NCI-H524 treated with DMSO at 0.1 percent for 48 hours (cell line): ENCODE measurements at places on chromosomes 7 and 10.

- no peak for DNase-seq
Observed at GRCh38 chr10:129513312-129513711, 46.3 kb downstream of the MGMT start.

GRCh38 chr10:112969542-112969941 lies 19.5 kb downstream of the TCF7L2 start:
- DNase-seq: no peak

- DNase-seq: no peak
Observed at GRCh38 chr10:129622736-129623135, 155.7 kb downstream of the MGMT start.

DNA sequence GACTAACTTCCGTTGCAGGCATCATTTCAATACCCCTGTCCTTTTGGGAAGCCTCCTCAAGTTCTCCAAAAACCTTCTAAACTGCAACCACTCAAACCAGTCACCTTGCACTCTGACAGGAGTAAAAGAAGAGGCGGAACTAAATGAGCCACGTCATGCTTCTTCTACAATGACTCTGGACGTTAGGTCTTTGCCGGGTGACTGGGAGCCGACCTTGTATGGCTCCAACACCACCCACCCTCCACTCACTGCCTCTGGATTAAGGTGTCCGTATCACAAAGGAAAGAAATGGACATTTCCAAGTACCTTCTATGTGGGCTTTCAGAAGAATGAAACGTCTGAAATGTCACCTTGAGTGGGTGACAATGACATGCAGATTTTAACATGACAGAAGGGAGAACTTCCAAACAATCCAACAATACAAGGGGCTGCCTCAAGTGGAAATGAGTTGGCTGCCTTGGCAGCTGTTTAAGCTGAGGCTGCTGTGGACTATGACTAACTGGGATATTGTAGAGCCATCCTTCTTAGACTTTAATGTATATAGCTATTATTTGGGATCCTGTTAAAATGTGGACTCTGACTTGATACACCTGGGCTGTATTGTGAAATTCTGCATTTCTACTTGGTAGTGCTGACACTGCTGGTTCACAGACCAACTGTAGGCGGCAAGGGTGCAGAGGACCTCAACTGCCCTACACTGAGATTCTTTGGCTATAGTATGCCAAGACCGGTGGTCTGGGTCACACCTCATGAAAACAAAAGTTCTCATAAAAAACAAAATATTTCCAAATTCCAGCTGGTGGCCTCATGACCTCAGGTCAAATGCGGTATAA lies 33.8 kb upstream of the PDLIM1 start:
- no peak for DNase-seq

DNA sequence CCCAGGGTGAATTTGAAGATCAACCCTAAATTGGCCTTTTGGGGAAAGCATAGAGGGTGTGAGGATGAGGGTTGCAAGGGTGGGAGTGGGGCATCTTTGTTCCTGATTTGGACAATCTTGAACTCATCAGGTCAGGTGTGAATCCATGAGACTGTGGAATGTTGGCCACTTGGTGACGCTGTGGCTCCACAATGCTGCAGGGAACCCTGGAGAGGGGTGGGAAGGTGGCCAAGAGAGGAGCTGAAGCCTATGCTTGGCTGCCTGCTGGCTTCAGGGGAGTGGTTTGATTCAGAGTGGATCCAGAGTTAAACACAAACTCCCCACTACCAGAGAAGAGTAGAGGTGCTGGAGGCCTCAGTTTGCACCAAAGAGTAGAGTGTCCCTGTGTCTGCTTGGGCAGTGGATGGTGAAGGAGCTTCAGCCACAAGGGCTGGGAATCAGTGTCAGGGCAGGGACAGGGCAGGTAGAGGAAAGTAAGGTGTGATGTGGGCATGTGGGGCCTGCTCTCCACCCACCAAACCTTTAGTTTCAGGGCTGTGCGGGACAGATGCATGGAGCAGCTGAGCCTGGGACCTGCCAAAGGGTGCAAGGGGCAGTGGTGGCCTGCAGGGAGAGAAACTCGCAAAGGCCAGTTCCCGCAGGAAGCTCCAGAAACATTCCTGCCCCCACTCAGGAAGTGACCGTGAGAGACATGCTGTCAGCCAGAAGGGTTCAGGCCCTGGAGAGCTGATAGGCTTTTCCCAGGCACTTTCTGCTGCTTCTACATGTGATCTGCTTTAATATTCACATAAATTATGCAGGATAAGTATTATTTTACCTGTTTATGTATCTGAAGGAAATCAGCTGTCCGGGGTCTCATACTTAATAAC lies 81.0 kb upstream of the PRSS58 start:
- peak; percentile 17 for DNase-seq

DNA sequence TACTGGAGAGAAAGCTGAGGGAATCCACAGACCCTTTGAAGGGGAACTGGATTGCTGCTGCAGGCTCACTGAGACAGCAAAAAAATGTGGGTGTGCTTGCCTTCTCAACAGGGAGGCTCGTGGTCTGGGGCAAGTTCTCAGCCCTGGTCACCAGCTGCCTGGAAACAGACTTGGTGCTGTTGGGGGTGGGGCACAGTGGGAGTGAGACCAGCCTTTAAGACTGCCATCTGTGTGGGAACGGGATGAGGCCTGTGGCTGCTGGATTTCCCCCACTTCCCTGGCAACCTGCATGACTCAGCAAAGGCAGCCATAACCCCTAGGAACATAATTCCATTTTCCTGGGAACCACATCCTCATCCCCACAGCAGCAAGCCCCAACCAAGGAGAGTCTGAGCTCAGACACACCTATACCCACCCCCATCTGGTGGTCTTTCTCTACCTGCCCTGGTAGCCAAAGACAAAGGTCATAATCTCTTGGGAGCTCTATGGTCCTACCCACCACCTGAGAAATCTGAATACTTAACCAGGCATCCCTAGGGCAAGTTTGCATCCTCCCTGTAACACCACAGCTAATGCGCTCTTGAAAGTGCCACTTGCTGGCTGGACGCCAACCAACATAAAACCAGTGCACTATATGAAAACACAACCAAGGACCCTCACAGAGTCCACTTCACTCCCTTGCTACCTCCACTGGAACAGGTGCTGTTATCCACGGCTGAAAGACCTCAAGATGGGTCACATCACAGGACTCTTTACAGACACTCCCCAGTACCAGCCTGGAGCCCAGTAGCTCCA lies 45.0 kb upstream of the TFEC start:
- DNase-seq: no peak

DNA sequence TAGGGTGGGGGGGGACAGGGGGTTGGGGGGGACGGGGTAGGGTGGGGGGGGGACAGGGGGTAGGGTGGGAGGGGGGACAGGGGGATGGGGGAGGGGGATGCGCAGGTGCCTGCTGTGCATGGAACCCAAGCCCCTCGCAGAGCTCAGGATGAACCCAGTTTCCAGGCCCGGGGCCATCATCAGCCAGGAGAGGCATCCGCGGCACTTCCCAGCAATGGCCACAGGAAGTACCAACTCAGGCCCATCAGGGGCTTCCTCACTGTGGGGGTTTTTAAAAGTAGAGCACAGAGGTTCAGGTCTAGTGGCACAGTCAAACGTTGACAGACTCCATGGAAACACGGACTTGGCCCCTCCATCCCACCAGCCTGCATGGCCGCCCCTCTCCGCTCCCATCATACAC lies 172.7 kb downstream of the DIP2C start:
- DNase-seq: no peak

DNA sequence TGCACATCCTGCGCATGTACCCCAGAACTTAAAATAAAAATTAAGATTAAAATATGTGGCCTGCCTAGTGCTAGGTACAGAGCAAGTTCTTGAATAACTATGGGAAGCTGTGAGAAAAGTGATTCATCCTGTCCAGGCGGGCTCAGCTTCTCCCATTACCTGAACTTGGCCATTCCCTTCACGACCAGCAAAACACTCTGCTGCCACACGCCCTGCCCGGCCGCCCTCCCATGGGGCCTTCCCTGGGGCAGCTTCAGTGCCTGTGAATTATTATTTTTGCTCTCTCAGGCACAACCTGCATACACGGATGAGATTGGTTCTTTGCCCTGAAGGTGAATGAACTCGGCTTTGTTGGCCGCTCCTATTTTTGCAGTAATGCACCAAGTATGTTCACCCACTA lies 209.2 kb upstream of the SHH start:
- DNase-seq: no peak

DNA sequence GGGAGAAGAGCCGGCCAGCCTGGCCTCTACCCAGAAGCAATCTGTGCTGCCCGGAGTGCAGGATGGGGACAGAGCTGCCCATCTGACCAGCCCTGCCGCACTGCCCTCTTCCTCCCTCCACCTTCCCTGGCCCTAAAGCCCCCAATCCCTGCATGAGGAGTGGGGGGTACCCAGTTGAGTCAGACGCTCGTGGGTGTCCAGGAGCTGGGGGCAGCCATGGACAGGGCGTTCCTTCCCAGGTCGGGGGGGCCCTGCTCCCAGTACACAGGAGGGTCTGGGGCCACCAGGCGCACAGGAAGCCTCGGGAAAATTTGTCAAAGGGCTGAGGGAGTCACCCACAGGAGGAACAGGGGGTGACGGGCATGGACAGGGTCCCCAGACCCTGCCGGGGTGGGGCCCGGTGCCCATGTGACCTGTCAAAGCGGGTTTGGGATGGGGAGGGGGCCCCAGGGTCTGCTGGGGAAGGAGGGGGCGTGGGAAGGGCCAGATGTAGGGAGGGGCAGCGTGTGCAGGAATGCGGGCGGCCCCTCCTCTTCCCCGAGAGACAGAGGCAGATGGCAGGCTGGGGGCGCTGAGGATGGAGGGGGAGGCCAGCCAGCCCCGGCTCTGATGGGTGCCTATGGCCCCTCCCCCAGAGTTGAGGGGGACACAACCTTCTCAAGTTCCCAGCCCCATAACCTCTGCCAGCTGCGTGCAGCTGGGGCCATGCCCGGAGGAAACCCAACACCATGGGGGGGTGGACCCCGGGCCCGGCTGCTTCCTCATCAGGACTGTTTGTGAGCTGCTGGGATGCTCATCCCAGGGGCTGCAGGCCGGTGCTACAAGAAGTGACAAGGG lies 21.5 kb upstream of the GRIFIN start:
- no peak for DNase-seq

DNA sequence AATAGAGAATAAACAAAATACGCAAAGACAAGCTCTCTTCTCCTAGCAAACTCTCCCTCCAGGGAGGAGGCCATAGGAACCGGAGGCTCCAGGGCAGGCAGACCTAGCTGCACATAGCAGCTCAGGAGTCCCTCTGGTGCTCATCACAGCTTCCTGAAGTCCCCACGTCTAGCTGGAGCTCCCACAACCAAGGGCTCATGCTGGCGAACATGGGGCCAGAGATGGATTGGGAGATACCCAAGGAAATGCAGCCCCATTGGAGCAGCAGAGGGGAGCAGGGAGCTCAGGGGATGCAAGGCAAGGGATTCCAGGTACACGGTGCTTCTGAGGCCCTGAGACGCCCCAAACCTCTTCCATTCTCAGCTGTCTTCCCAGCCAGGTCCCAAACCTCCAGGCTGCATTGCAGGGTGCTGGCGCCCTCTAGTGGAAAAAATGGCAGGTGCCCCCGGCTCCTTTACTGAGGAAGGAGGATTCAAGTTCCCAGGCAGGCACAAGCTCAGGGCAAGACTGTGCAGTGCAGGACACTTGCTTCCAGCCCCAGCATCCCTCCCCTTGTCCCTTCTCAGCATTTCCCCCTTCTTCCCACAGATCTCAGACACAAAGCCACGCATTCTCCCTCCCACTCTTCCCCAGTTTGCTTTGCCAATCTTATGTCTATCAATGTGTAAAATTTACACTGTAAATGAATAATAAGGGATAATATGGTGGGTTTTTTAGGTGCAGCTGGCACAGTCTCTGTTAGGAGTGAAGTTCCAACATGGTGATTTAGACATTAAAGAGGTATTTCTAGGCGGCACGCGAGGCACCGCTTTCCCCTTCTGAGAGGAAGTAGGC lies 46.2 kb downstream of the GPAM start:
- no peak for DNase-seq

DNA sequence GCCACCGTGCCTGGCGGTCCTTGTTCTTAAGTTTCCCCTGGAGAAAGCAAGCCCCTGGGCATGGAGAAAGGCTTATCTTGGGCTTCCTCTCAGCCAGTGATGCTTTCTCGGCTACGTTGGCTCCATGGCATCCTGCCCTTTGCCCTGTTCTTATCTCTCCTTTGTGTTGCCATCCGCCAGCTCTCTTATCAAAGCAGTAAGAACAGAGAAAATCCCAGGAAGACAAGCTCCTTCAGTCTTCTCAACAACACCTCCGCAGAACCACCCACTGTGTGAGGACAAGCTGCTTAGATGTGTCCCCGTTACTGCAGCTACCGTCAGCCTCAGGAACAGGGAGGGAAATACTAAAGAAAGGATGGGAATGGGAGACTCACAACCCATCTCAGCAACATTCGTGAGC lies 3.3 kb downstream of the PLEKHS1 start:
- DNase-seq: no peak

- no peak for DNase-seq
Observed at GRCh38 chr10:31851216-31851615, 77.4 kb downstream of the ARHGAP12 start.

DNA sequence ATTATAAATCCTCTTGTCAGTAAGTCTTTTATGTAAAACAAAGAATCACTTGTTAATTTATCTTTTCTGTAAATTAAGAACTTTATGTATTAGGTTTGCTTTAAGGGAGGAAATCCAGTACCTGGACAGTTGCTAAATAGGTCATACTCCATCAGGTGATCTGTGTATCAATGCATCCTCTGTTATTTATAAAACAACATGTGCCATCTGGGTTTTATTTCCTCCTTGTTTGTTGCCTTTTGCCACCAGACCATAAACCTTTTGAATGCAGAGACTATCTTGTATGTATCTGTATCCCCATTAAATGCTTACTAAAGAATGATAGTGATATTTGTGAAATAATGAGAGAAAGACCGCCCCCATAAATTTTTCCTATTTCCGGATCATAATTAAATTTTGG lies 70.0 kb downstream of the SLC35B4 start:
- no peak for DNase-seq

DNA sequence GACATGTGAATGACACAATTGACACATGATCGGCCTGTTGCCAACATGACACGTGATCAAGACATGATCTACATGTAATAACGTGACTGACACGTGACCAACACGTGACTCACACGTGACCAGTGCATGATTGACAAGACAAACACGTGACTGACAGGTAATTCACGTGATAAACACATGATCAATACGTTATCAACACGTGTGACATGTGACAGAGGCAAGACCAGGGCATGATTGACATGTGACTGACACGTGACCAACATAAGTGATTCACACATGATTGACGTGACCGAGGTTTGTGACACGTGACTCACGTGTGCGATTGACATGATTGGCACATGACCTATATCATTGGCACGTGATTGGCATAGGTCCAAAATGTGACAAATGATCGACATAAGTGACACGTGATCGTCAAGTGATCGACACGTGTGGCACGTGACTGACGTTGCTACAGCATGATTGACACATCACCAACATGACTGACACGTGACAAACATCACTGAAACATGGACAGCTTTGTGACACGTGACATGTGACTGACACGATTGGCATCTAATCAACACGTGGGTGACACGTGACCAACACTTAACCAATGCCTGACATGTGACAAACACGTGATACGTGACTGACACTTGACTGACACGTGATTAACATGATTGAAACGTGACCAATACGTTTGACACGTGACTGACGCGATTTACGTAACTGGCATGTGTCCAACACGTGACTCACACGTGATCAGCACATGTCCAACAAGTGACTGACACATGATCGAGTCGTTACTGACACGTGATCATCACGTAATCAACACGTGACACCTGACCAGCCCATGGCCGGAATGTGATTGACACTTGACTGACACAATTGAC lies 23.0 kb downstream of the CRPPA start:
- DNase-seq: no peak

GRCh38 chr10:3136763-3137611 lies 35.6 kb downstream of the PITRM1 start:
- no peak for DNase-seq

GRCh38 chr7:28243861-28244260 lies 63.3 kb upstream of the JAZF1 start:
- DNase-seq: no peak

GRCh38 chr7:36025190-36025589 lies 127.9 kb upstream of the EEPD1 start:
- DNase-seq: no peak
